Mesenchymal stem cell (in vitro differentiated cells and primary cell): ENCODE measurements at places on chromosomes 1 and 21.

- H3K36me3 ChIP-seq: no peaks in the 10 kb centered on the region
- no peak within 1 kb of the TSS for H3K27ac ChIP-seq
- peak within 1 kb of the TSS; percentile 67 for H3K4me3 ChIP-seq
- peaks cover 86% of the 10 kb centered on the region for H3K27me3 ChIP-seq
- H3K4me1 ChIP-seq: peaks cover 19% of the 10 kb centered on the region
These were observed at the start of gene DISP3 for GRCh38 chr1:11478571-11479374. Gene DISP3 (plus strand): TSS chr1:11479155. CDS start chr1:11500993, 21,838 bp downstream.

DNA sequence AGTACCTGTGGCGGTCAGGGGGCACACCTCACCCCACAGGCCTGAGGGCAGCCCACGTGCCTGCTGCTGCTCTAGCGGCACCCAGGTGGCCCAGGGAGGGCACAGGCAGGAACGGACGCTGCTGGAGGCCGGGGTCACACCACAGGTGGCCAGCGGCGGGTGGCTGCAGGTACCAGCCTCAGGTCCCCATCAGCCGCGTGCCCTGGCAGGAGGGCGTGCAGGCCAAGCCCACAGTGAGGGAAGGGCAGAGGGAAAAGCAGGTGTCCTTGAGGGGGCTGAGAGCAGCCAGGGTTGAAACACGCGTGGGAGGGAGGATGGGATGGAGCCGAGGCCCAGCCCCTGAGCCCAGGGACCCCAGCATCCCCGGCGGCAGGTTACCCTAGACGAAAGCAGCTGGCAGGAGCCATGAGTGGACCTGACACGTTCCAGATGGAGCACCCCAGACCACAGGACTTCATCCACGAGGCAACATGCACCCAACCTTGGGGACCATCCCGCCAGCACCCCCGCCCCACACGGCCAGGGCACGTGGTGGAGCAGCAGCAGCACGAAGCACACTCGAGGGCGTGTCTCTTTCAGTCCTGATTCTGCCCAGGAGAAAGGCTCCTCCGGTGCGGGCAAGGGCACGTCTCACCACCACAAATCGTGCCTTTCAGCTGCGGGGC is 3.7 kb downstream of the SLC19A1 start:
- H3K4me1 ChIP-seq: peaks cover 29% of the 10 kb centered on the region
- no peaks in the 10 kb centered on the region for H3K27me3 ChIP-seq
- no peak for DNase-seq
- H3K36me3 ChIP-seq: no peaks in the 10 kb centered on the region

GRCh38 chr1:51714374-51715019 is 97.6 kb downstream of the OSBPL9 start:
- H3K4me3 ChIP-seq: no peak overlapping the region
- H3K36me3 ChIP-seq: no peaks in the 10 kb centered on the region
- no peak overlapping the region for H3K27ac ChIP-seq
- no peaks in the 10 kb centered on the region for H3K27me3 ChIP-seq
- no peaks in the 10 kb centered on the region for H3K4me1 ChIP-seq

- no peak for DNase-seq
- no peak overlapping the region for H3K27ac ChIP-seq
- no peaks in the 10 kb centered on the region for H3K27me3 ChIP-seq
- H3K4me3 ChIP-seq: no peak overlapping the region
- H3K4me1 ChIP-seq: peaks cover 3% of the 10 kb centered on the region
- no peaks in the 10 kb centered on the region for H3K36me3 ChIP-seq
These were observed 16.3 kb upstream of the OLFML2B start for GRCh38 chr1:162040001-162040400.

DNA sequence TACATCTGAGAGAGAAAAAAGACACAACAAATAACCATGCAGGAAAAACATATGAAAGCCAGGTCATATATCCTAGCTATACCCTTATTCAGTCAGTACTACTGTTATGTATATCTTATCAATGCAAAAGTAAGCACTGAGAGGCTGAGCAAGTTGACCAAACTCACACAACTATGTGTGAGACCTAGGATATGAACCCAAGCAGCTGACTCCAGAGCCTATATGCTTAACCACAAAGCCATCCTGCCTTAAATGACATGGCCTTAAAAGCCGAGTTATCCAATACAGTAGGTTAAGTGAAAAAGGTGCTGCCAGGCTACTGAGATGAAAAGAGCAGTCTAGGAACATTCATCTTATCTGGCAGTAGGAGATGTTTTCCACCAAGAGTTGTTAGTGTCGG is 151.6 kb downstream of the RERE start:
- no peak for DNase-seq
- peaks cover 27% of the 10 kb centered on the region for H3K4me1 ChIP-seq
- no peaks in the 10 kb centered on the region for H3K27me3 ChIP-seq
- H3K36me3 ChIP-seq: no peaks in the 10 kb centered on the region

DNA sequence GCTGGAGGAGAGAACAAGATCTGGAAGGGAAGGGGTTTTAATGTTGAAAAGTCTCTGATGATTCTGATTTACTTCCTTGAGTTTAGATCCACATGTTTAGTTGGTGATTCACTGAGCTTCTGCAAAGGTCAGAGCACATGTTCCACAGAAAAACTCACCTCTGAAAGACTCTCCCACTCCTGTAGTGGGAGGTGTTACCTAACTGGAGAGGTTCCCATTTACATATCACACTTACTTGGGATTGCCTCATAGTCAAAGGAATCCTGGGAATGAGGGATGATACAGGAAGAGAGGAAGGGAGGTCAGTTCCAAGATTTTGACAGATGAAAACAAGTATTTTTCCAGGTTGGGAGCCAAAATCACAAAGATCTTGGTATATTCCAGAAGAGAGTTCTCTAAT is 2.7 kb upstream of the NTNG1 start:
- no peaks in the 10 kb centered on the region for H3K36me3 ChIP-seq
- no peaks in the 10 kb centered on the region for H3K27me3 ChIP-seq
- no peak overlapping the region for H3K4me3 ChIP-seq
- DNase-seq: no peak
- no peak overlapping the region for H3K27ac ChIP-seq
- H3K4me1 ChIP-seq: peaks cover 8% of the 10 kb centered on the region

- DNase-seq: no peak
- no peak overlapping the region for H3K27ac ChIP-seq
- H3K4me3 ChIP-seq: no peak overlapping the region
- no peaks in the 10 kb centered on the region for H3K27me3 ChIP-seq
These were observed 25.0 kb downstream of the ZNF644 start for GRCh38 chr1:90996742-90997413.

DNA sequence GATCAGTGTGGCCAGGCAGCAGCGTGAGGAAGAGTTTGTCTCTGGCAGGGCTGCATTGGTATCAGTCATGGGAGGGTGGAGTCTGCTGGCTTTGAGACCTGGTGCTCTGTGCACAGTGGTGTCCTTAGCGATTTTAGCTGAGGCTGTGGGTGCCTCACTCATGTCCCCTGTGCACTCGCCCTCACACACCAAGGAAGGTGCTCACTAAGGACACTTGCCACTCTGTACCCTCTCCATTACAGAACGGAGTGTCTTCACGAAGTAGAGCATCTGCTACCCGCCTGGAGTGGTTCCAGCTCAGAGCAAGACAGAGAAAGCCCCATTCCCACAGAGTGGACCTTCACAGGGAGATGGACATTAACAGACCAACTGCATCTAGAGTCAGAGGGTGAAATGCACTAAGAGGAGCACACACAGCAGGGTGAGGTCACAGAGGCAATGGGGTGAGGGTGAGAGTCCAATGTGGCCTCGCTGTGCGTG is 117.9 kb downstream of the MATN1 start:
- H3K27ac ChIP-seq: no peak overlapping the region
- H3K27me3 ChIP-seq: peaks cover 2% of the 10 kb centered on the region
- no peak overlapping the region for H3K4me3 ChIP-seq
- no peaks in the 10 kb centered on the region for H3K4me1 ChIP-seq
- no peak for DNase-seq

DNA sequence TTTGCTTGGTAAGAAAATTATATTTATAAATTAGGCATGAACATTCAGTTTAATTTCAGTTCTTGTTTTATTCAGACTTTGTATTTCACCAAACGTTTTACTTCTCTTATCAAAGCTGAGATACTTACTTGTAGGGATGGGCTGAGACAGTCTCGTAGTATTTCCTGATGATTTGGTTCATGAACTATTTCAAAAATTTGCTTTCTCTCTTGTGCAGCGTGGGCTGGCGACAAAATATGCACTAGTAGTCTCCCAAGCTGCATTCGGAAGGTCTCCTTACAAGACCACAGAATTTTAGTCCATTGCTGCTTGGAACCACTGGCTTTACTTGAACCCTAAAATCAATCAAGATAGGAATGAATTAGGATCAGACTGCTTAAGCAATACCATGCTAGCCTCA is 91.7 kb upstream of the GNG4 start:
- DNase-seq: peak; percentile 62
- no peaks in the 10 kb centered on the region for H3K27me3 ChIP-seq
- H3K36me3 ChIP-seq: peaks cover 4% of the 10 kb centered on the region

- peaks cover 23% of the 10 kb centered on the region for H3K4me1 ChIP-seq
- H3K27me3 ChIP-seq: no peaks in the 10 kb centered on the region
- H3K27ac ChIP-seq: no peak overlapping the region
- H3K36me3 ChIP-seq: peaks cover 54% of the 10 kb centered on the region
These were observed 2.7 kb downstream of the AKR7A2 start for GRCh38 chr1:19309123-19309813.

DNA sequence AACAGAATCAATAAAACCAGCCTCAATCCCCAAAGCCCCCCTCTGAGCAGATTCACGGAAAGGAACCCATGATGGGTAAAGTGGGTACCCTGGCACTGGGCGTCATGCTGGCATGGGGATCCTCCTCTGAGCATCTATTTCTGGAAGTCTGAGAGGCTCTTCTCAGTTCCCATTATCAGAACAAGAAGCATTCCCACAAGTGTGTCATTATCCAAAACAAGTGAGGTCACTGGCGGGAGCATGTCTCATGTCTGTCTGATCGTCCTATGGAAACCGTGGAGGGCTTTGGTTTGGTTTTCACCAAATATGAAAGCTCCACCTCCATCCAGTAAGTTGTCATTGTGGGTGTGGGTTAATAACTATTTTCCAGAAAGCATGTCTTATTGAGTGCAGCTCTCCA is 70.7 kb downstream of the PGM1 start:
- peaks cover 14% of the 10 kb centered on the region for H3K4me1 ChIP-seq
- no peaks in the 10 kb centered on the region for H3K27me3 ChIP-seq
- H3K36me3 ChIP-seq: peaks cover 5% of the 10 kb centered on the region
- H3K4me3 ChIP-seq: no peak overlapping the region
- peak overlapping the region; percentile 74 for H3K27ac ChIP-seq
- DNase-seq: no peak

GRCh38 chr1:235329139-235329902 is 951 bp downstream of the GGPS1 start:
- DNase-seq: no peak
- peak overlapping the region; percentile 70 for H3K4me3 ChIP-seq
- no peaks in the 10 kb centered on the region for H3K36me3 ChIP-seq

- H3K36me3 ChIP-seq: no peaks in the 10 kb centered on the region
- DNase-seq: no peak
- no peaks in the 10 kb centered on the region for H3K27me3 ChIP-seq
- H3K4me3 ChIP-seq: no peak overlapping the region
These were observed 529.8 kb upstream of the PRMT6 start for GRCh38 chr1:106526650-106527049.

- H3K27me3 ChIP-seq: no peaks in the 10 kb centered on the region
- no peak overlapping the region for H3K4me3 ChIP-seq
- peaks cover 4% of the 10 kb centered on the region for H3K4me1 ChIP-seq
- peaks cover 30% of the 10 kb centered on the region for H3K36me3 ChIP-seq
These were observed 107.5 kb downstream of the RGL1 start for GRCh38 chr1:183912265-183912886.

DNA sequence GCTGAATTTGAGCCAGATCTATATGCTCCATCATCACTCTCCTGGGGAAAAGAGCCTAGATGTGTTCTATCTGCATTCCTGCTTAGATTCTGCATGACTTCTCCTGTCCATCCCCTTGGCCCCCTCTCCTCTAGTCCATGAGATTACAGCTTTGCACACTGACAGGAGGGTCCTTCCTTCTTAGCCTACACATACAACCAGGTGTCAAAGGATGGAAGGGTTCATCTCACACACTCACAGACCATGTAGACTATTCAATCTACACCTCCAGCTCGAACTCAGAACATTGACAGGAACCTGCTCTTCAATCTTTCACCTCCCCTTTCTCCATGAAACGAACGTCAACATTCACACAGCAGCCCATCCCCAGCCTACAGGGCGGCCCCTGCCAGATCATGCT is 13.8 kb downstream of the C1orf116 start:
- no peak overlapping the region for H3K4me3 ChIP-seq
- no peaks in the 10 kb centered on the region for H3K36me3 ChIP-seq
- DNase-seq: no peak
- H3K27ac ChIP-seq: no peak overlapping the region

DNA sequence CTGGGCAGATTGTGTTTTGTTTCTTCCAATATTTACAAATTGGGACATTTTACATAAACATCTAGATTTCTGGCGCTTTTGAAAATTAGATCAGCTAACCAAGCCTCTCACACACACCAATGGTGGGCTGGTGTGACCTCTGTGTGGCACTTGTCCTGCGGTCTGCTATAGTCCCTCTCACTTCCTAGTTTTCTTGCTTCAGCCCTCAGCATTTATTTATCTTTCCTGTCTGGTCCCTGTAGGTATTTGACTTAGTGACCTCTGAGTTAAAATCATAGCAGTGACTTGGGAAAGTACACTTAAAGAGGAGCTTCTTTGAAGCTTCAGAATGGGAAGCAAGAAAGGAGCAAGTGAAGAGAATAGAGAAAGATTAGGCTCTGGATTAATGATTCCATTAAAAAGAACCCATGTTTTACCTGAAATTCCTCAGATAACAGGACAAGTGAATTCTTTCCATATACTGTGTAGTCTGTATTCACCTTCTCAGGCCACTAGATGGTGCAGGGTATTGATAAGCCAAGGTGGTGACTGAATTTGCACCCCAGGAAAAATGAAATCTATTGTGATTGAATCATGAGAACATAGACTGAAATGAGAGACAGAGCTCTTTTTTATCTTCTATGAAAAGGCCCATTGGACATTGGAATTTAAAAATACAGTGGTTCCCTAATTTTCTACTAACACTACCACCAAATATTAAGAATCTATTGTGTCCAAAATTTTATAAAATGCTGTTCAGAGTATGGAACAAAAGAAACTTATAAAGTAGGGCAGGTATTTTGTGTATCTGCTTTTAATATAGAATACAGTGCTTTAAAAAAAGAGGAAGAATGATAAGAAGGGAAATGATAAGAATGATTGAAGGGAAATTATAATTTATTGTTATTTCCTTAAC is 7.1 kb upstream of the DIPK1A start:
- H3K36me3 ChIP-seq: no peaks in the 10 kb centered on the region
- H3K4me1 ChIP-seq: no peaks in the 10 kb centered on the region
- peak; percentile 22 for DNase-seq
- H3K27me3 ChIP-seq: peaks cover 32% of the 10 kb centered on the region
- no peak overlapping the region for H3K27ac ChIP-seq

- peaks cover 2% of the 10 kb centered on the region for H3K4me1 ChIP-seq
- H3K4me3 ChIP-seq: no peak overlapping the region
- no peaks in the 10 kb centered on the region for H3K36me3 ChIP-seq
- H3K27ac ChIP-seq: no peak overlapping the region
These were observed 332.9 kb downstream of the BARHL2 start for GRCh38 chr1:90384193-90384592.
